ENCODE measurements at places on chromosomes 16 and 17.

DNA sequence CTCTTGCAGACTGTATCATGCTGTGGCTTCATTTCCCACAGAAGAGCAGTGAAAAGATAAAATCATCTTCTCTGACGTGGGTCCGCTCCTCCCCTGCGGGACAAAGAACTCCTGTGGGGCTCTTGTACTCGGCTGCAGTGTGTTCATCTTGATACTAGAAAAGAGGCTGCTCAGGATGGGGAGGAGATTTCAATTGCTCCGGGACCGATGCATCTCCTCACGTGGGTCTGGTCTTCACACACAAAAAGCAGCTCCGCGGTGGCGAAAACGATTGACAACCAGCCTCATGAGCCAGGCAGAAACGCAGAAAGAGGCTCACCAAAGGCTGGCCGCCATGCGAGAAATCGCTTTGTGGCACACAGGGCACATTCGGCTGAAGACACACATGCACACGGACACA, 14.4 kb upstream of the KCNJ18 start:
- no peak for DNase-seq

GRCh38 chr16:80277182-80277581, 263.6 kb upstream of the DYNLRB2 start:
- no peak for DNase-seq

- DNase-seq: no peak
Measured at GRCh38 chr16:13660807-13661206, 259.1 kb upstream of the ERCC4 start.

DNA sequence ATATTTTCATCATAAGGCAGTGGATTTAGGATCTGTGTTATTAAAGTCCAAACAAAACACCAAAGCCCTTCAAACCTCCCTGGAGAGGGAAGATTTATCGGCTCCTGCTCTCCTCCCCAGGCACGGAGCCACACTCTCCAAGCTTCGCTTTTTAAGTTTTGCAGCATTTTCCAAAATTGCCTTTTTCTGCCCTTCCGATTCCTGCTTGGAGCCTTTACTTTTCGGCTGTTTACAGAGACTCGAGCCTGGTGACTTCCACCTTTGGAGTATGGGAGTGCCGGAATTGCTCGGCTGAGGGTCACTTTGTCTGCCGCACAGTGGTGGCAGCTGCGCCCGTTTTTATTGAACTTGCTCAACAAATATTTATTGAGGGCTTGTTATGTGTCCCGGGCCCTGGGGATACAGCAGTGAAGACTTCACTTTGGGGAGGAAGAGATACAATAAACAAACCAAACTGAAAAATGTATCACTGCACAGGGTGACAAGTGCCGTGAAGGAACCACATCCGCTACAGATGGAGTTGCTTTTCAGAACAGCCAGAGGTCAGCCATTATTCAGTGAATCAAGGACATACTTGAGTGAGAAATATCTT, 185.5 kb downstream of the NTN1 start:
- DNase-seq: no peak

DNA sequence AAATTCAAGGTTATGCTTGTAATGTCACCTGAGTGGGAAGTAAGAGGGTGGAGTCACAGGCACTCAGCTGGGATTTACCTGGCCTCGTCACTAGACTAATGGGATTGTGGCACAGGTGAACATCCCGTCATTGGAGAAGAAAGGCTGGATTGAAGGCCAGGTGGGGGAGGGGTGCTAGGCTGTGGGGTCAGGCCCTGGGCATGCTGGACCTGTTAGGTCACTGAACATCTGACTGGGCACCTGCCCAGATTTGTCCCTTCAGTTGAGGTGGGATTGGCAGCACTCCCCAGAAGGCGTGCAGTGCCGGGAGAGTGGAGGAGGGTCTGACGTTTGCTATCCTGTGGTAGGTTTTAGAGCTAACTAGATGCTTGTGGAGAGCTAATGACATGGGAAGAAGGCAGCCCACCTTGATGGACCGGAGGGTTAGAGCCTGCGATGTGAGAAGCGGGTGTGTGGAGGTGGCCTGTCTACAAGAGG, 161.5 kb upstream of the ZNF267 start:
- no peak for DNase-seq

- DNase-seq: no peak
Measured at GRCh38 chr16:62711797-62712196, 675.6 kb upstream of the CDH8 start.

DNA sequence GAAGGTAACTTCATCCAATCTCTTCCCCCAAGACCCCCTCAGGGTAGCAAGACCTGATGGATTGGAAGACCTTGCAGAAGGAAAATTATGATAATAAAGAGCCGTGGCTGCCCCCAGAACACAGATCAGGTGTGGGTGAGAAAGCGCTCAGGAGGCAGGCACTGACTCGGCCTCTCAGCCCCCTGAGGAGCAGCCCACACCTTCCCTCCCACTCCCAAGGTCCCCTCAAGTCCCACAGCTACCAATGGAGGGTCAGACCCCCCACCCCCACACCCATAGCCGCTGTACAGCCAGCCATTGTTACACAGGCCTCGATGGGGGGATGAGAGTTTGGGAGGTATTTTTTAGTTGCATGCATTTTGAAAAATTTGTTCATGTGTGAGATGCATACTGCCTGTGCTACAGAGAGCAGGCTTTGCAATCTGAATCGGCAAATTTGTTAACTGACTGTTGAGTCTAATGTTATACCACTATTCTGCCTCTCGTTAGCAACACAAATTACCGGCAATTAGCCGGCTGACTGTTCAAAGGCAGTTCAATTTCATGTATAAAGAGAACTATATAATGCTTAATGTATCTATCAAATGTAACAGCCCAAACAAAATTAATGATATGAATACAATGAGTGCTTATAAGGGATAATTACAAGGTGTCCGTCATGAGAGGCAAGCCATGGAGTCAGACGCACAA, 211.7 kb downstream of the C16orf78 start:
- no peak for DNase-seq

DNA sequence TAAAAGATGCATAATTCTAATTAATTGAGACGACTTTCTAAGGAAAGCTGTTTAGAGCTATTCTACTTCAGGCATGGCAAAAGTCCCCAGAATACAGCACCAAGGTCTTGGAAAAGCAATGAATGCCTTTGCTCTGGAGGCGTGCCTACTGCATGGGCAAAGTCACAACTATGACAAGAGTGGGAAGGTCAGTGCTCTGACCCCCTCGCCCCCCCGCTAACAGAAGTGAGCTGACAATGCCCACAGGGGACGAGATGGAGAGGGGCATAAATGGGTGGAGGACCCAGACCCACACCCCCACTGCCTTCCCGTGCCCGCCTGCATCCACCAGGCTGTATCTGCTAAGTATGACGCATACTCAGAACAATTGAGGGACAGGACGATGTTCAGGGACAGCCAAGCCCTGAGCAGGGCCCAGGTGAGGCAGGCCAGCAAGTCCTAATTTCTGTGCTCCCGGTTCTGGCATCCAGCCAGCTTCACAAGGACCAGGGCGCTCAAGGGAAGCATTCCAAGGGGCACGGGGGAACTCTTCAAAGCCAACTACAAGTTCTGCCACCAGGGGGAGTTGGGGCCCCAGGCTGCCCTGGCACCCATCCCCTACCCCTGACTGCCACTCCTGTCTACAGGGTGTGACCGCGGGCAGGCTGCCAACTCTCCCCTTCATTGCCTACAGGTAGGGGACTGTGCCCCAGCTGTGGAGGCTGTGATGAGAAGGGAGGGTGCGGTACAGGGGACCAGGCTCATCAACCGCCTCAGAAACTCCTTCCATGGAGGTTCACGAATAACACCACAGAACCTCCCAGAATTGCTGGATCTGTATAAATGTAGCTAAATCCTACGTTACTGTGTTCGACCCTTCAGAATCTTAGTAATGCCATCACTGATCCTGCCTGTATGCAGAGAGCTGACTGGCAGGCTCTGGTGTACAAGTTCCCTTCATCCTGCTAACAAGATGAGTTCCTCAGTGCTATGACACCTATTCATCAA, 20.8 kb downstream of the NPRL3 start:
- DNase-seq: peak; percentile 87

Data from NCI-H345 (cell line).